NCI-H187 treated with DMSO at 0.1 percent for 48 hours (cell line): ENCODE measurements at places on chromosomes 16 and 17.

GRCh38 chr17:31674717-31675349, 184.2 kb downstream of the COPRS start:
- DNase-seq: no peak

- no peak for DNase-seq
Measured at GRCh38 chr17:81096741-81097133, 61.8 kb downstream of the BAIAP2 start.

- no peak for DNase-seq
Measured at GRCh38 chr17:74460241-74460640, 6.2 kb upstream of the CD300A start.

GRCh38 chr16:23874613-23875294, 39.0 kb downstream of the PRKCB start:
- no peak for DNase-seq
